ENCODE measurements at places on chromosomes 5 and 9. TPM values are rescaled to one million over a fixed set of nuclear protein-coding genes. Genes with fewer than 3 reads are reported as not detected.

The RASEF gene
- 1.2 TPM for total RNA-seq

The THG1L gene
- 42.4 TPM for total RNA-seq

The ZDHHC11B gene
- under 0.01 TPM for total RNA-seq

The PTGS1 gene
- total RNA-seq = 13.4 TPM

The RRAGA gene
- 62.9 TPM for total RNA-seq

The KIF12 gene
- total RNA-seq = not detected

The FOXB2 gene
- total RNA-seq = not detected

All from fibroblast of lung (primary cell).